Tongue (tissue), 3 donors: ENCODE measurements at places on chromosomes 3 and 15. TPM values are rescaled to one million over a fixed set of nuclear protein-coding genes. Genes with fewer than 3 reads are reported as not detected.

RASGRP1 gene
- 2.1 TPM for total RNA-seq

IL1RAP gene
- 12.3 TPM for total RNA-seq

DNAH1 gene
- 3.3 TPM for total RNA-seq

SLC27A2 gene
- 0.31 TPM for total RNA-seq

APOD gene
- 34.5 TPM for total RNA-seq

PLIN1 gene
- total RNA-seq, result not detected

POTEB3 gene
- total RNA-seq, result not detected

RLBP1 gene
- total RNA-seq, result not detected

RHCG gene
- total RNA-seq, result 70.4 TPM

CRYGS gene
- 0.62 TPM for total RNA-seq

SLC2A2 gene
- not detected for total RNA-seq

TM4SF4 gene
- not detected for total RNA-seq

SLC12A1 gene
- not detected for total RNA-seq

TUSC2 gene
- total RNA-seq, result 40.0 TPM

NEO1 gene
- 41.0 TPM for total RNA-seq

ITPKA gene
- 1.2 TPM for total RNA-seq

MCCC1 gene
- total RNA-seq, result 30.1 TPM

ARID3B gene
- 4.1 TPM for total RNA-seq

TAGLN3 gene
- total RNA-seq, result 1.6 TPM

AHSG gene
- total RNA-seq, result not detected

DUOXA2 gene
- total RNA-seq, result 1.2 TPM

XCR1 gene
- not detected for total RNA-seq

GPR149 gene
- 0.41 TPM for total RNA-seq

OXSM gene
- total RNA-seq, result 11.2 TPM

HEMK1 gene
- 12.4 TPM for total RNA-seq

LRTM1 gene
- total RNA-seq, result 84.2 TPM

MYNN gene
- total RNA-seq, result 31.6 TPM

TNFAIP8L3 gene
- total RNA-seq, result 6.5 TPM

BFSP2 gene
- not detected for total RNA-seq

FOXB1 gene
- total RNA-seq, result not detected

SKOR1 gene
- 0.31 TPM for total RNA-seq

CTXN2 gene
- total RNA-seq, result not detected

ATP13A4 gene
- total RNA-seq, result 32.7 TPM

GOLGA6D gene
- not detected for total RNA-seq

AMT gene
- total RNA-seq, result 8.6 TPM

TRIM42 gene
- not detected for total RNA-seq
